Fibroblast of skin of right biceps (primary cell): ENCODE measurements at places on chromosomes 2 and 18.

GRCh38 chr2:95091885-95092555, 29.6 kb downstream of the MRPS5 start:
- DNase-seq, result no peak

DNA sequence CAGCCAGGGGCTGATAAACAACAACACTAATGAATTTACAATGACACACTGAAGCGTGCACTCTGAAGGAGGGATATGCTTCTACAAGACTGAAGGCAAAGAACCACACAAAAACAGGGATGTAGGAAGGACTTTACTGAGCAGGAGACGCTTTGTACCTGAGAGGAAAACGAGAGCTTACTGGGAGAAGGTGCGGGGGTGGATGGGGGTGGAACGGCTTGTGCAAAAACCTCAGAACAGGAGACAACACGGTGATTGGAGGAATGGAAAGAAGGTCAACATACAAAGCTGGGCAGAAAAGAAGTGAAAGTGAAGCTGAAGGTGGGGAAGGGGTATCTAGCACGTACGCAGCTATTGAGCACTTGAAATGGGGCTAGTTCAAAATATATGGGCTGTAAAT, 93.1 kb downstream of the SLC8A1 start:
- no peak for DNase-seq

- no peak for DNase-seq
Observed at GRCh38 chr2:20194097-20195015, 30.6 kb downstream of the SDC1 start.

- no peak for DNase-seq
Observed at GRCh38 chr2:119257198-119257597, 33.6 kb downstream of the STEAP3 start.

GRCh38 chr2:219178377-219179175, 501 bp downstream of the RETREG2 start:
- peak; percentile 15 for DNase-seq

- peak; percentile 47 for DNase-seq
Observed at GRCh38 chr2:39728941-39729351, 50.1 kb downstream of the THUMPD2 start.

DNA sequence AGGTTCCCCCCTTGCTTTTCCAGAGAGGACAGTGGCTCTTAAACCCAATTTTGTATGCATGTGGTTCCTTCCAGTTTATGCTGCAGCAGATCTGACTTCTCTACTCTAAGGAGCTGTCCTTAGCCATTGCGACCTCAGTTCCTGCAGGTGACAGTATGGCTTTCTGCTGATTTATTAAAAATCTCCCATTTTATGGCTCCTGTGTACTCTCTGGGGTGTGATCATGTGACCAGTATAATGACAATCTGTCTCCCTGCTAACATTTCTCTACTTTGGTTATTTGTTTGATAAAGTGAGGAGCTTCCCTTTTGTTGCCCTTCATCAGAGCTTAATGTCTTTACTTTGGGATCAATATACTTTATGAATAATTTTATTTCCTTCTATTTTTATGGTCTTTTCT, 148.7 kb upstream of the VRK2 start:
- DNase-seq, result no peak

- no peak for DNase-seq
Observed at GRCh38 chr2:101080211-101081068, 70.7 kb downstream of the TBC1D8 start.
